ENCODE measurements at places on chromosomes 16 and 17. TPM values are rescaled to one million over a fixed set of nuclear protein-coding genes. Genes with fewer than 3 reads are reported as not detected.

DNA sequence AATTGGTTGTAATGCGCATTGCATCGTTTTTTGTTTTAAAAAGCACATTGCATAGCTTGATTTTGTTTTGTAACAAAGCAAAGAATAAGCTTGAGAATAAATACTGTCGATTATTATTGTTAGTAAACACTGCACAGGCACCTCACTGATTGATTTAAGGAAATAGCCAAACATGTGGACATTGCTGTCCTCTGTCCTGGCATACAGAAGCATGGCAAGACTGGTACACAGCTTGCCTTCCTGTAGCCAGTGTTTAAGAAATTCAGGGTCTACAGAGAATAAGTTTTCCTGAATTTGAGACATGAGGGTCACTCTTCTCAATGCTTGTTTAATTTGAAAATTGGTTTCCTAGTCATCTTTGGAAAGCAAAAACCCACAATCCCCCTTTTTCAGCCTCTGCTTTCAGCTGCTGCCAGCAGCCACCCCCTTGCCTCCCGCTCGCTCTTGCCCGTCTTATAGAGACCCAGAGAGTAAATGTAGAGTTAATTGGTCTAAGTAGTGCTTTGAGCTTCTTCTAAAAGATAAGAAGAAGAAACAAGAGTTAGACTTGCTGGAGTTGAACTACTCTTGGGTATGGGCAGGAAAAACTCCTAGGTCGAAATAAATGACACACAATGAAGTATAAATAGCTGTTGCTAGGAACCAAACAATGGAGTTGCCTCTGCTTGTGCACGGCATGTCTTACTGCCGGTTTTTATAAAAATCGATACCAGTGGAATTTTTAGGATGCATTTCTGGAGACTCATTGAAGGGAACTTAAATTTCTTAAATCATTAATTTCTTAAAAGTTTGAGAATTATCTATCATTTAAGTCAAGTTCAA is 116.6 kb downstream of the MRTFB start:
- no peak for DNase-seq

SRCIN1 gene
- total RNA-seq = 23.6 TPM

DNA sequence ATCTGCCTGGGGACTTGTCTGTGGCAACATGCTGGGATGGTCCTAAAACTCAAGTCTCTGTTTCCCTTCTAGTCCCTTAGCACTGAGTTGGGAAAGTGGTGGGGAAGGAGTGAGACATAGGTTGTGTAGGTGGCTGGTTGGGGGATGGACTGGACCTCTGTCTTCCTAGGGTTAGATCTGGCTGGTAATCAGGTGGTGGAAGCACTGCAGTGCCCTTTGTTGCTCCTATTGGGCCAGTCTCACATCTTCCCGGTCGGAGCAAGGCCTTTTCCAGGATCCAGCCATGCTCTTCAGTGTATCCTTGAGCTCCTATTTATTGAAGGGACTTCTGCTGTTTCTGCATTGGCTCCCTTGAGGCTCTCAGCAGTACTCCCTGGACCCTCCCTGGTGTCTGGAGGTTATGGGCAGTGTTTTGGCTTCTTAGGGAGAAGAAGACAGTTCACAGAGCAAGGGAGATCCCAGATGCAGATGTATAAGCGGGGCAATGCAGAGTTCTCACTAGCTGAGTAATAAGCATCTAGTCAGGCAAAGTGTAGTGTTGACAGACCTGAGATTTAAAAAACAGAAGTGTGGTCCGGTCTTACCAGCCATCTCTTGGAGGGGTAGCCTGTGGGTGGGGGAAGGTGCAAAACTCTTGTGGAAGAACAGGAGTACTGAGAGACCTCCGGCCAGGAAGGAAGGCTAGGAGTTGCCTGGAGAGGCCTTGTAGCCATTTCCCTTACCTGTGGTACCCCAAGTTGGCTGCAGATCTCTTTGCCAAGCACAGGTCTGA is 1.3 kb upstream of the NUTF2 start:
- DNase-seq = no peak

GRCh38 chr16:86665319-86665675 is 86.9 kb downstream of the FOXL1 start:
- DNase-seq = no peak

DNA sequence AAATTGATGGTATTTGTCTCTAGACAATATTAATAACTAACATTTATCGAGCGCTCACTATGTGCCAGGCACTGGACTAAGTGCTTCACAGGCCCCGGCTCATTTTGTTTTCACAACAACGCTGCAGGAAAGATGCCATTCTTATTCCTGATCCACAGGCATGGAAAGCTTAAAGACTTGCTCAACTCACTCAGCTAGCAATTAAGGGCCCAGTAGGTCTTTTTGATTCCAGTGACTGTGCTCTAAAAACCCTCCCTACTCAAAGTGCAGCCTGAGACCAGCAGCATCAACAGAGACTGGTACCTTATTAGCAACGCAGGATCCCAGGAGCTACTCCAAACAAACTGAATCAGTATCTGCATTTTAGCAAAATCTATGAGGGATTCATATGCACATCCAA is 35.3 kb downstream of the CUEDC1 start:
- DNase-seq = no peak

UTS2R gene
- not detected for total RNA-seq

GRCh38 chr17:9519583-9520272 is 55.9 kb downstream of the STX8 start:
- DNase-seq = no peak

DNA sequence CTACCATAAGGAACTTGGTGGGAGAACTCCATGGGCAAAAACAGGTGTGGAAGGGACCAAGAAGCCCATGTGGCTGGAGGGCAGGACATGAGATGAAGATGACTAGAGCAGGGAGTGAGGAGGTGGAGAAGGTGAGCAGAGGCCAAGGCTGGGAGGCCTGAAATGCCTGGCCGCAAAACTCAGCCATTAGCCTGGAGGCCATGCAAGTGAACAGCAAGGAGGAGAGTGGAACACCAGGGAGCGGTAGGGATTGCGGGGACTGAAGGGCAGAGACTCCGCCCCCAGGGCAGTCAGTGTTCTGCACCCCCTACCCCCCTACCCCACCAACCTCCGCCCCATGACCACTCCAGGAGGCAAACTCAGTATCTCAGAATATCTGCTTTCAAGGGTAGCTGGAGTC is 17.0 kb downstream of the BCL7C start:
- no peak for DNase-seq

TSNAXIP1 gene
- total RNA-seq = 4.5 TPM

DNA sequence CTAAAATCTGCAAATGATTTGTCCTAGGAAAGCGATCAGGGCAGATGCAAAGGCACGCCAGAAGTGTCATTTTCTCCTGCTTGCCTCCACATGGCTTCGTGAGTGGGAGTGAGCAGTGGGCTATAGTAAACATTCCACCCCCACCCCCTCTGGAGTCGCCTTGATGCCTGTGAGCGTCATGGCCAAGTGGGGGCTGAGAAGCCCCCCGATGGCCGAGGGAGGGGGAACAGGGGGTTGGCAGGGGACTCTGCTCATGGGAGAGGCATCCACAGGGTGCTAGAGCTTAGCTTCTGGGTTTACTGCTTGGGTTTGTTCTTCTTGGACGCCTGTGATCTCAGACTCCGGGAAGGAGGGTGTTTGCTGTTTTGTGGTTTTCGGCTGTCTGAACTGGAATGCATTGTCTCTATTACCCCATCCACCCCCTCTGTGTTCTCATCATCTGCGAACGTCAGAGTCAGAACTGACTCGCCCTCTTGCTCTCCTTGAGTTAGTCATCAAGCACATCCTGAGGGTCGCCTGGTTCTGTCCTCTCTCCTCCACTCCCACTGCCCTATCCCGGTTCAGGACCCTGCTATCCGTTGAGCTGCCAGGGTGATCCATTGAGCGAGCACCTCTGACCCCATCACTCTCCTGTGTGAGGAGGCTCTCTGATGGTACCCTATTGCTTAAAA is 15.4 kb downstream of the TNS4 start:
- no peak for DNase-seq

GRCh38 chr17:35214192-35214591 is 20.0 kb upstream of the SLC35G3 start:
- no peak for DNase-seq

HBZ gene
- total RNA-seq = not detected

PTGES3L gene
- total RNA-seq = 2.9 TPM

GRCh38 chr17:8310601-8311123 is 621 bp downstream of the ARHGEF15 start:
- DNase-seq = no peak

GRCh38 chr16:17470908-17471718 is at the start of gene XYLT1:
Gene XYLT1 (minus strand): TSS chr16:17470960. CDS start chr16:17470796, 164 bp downstream.
- no peak for DNase-seq

DNA sequence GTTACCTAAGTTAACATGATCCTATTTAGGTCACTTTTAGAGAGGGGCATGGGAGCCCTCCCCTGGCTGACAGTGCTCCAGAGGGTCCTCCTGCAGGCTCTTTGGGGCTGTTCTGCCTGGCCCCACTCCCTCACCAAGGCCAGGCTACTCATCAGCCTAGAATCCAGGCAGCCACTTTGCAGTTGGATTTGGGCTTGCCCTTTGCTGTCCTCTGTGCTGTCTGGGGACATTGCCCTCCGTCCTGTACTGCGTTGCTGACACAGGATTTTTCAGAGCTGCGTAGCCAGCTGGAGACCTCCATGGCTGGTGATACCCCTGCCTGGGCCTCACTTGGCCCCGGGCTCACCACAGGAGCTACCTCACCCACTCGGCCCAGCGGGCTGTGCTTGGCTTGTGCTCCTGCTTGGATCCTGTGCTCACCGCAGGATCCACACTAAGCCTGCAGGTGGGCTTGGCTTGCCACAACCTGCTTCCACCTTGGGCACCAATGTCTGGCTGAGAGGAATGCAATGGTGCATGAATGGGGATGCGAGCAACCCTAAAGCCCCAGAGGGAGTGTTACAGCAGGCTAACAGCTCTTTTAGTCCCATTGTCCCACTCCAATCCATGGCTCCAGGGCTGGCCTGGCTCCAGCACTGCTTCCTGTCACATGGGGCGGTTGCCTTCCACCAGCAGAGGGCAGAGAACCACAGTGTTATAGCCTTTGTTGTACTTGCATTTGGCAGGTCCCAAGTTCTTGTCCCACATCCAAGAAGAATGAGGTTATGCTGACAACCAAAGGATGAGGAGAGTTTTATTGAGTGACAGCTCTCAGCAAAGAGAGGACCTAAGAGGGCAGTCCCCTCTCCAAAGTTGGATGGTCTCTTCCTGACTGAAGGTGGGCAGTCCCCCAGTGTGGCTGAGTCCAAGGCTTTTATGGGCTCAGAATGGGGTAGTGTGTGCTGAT is 21.5 kb downstream of the CCL4 start:
- no peak for DNase-seq

UNC13D gene
- 0.41 TPM for total RNA-seq

GRCh38 chr16:88792668-88793250 is 7.7 kb upstream of the PIEZO1 start:
- no peak for DNase-seq

DNA sequence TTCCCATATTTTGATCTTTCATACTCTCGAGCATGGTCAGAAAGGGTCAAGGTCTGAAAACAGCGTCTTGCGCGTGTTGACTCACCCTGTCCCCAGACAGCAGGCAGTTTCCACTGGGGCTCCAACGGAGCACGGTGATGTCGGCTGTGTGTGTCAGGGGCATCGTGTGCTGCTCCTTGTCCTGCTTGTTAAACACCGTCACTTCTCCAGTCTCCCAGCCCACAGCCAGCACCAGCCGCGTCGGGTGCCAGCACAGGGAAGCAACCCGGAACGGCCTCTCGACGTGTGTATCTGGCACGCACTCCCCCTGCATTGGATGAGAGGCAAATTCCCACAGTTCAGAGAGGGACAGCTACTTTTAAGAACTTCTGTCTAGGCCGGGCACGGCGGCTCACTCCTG is 9.6 kb downstream of the IFT140 start:
- no peak for DNase-seq

SSTR5 gene
- total RNA-seq = not detected

- no peak for DNase-seq
Measured at GRCh38 chr16:31006589-31006988, 3.8 kb downstream of the STX1B start.

FNDC8 gene
- not detected for total RNA-seq

DNA sequence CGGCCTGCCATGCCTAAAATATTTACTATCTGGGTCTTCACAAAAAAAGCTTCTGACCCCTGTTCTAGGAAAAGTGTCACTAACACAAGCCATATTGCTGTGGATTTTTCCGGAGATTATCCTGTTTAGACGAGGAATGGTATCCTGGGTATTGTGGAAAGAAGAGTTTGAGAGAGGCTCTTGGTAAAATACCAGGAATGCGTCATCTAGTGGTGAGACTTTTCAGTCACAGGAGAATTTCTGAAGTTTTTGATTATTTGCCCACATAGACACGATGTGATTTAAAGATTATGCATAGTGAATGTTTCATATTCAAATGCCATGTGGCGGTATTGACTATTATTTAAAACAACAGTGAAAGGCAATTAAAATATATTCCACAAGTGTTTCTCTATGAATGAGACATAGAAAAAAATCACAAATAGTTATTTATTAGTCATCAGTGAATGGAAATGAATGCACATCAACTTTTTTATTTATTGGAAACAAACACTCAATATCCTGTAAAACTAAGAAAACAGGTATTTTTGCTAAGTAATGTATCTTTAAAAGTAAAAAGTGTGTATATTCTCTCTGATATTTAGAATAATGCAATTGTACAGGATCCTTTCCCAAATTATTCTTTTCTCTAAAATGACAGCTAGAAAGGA is 7.8 kb downstream of the KRT28 start:
- no peak for DNase-seq

KLHL10 gene
- under 0.01 TPM for total RNA-seq

DNA sequence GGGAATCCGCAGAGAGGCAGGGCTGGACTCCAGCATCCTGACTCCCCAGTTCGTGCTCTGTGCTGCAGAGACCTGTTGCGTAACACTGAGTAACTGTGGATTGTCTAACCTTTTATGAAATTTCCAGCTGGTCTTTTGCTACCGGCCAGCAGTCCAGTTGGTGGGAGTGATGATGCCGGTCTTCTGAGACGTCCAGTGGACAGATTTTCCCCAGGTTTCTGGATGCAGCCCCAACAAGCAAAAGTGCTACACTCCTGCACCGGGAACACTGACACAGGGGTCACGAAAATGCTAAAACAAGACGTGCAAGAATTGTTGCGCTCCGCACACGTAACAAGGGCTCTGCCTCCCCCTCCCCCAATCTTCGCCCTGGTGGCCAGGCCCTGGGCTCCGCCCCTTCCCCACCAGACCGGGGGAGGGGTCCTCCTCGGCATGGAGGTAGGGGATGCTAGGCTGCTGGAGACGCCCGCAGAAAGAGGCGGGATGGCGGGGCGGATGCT is 701 bp upstream of the MRC2 start:
- no peak for DNase-seq

- DNase-seq = no peak
Measured at GRCh38 chr16:63614429-63614828, 1507.4 kb downstream of the CDH11 start.

GLP2R gene
- not detected for total RNA-seq
